ENCODE measurements at places on chromosomes 3 and 15.

DNA sequence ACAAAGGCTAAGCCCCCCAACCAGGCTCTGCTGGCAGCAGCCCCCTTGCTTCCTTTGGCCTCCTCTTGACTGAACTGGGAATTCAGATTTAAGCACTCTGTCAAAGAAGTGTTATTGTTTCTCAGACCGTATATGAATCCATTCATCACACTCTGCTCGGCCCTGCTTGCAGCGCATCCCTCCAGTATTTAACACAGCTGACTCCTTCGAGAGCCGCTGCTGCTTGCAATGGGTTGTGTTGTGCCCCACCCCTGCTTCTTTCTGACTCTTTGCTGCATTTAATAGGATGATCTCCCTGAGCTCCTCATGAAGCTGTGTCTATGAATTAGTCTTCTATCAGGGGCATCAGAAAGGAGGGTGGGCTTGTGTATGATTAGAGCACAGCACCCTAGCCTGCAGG, 31.2 kb downstream of the C3orf20 start:
- H3K27ac ChIP-seq = no peak overlapping the region
- H3K4me3 ChIP-seq = no peak overlapping the region
- no peaks in the 10 kb centered on the region for H3K36me3 ChIP-seq

DNA sequence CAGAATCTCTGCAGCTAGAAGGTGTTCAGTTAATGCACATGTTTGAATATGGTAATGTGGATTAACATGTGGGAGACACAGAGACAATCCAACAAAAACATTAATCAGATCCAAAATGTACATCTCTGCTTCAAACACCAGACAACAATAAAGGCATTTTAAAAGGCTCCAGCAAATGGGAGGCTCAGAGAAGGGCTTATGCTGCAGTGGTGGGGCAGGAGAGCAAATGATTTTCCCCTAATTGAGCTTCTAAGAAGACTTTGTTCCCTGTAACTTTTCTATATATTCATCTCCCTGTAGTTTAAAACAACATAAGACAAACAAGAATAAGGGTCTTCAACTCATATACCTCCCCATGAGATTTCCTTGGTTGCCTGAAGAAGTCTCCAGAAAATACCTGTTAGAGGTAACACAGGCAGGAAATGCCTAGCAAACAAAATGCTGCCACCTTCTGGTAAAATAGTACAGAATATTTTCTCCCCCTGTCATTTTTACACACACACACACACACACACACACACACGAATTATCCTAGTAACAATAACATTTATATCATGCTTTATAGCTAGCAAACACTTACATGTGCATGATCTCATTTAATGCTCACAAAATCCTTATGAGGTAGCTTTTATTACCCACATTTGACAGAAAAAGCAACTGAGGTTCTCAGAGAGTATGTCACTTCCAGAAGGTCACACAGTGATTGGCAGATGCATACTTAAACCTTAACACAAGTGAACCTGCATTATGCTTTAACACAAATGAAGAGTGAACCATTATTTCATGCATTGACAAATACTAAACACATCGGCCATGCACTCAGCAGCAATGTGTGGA, 123.4 kb upstream of the MB21D2 start:
- DNase-seq = no peak
- no peaks in the 10 kb centered on the region for H3K27me3 ChIP-seq
- no peaks in the 10 kb centered on the region for H3K36me3 ChIP-seq
- no peak overlapping the region for H3K27ac ChIP-seq

DNA sequence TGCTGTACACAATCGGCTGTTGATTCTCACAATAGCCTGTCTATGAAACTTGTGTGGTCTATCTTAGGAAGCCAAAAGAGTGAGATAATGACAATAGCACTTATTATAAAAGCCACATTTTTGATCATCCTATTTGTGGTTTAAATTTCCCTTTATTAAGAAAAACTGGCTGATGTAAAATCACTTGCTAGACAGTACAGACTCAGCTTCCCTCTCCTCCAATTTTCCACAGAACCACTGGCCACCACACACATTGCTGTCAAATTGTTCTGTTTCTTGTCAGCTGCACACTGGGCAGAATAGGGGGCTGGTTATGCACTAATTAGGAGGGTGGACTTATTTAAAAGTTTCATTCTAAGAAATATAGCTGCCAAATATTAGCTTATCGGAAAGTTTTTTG, 425.9 kb downstream of the EPHA3 start:
- H3K27ac ChIP-seq = no peak overlapping the region
- peaks cover 3% of the 10 kb centered on the region for H3K36me3 ChIP-seq
- no peak for DNase-seq
- no peak overlapping the region for H3K4me3 ChIP-seq
- no peaks in the 10 kb centered on the region for H3K27me3 ChIP-seq

GRCh38 chr3:189883113-189883753, 237.5 kb downstream of the P3H2 start:
- DNase-seq = no peak
- H3K27ac ChIP-seq = no peak overlapping the region
- no peaks in the 10 kb centered on the region for H3K4me1 ChIP-seq
- H3K27me3 ChIP-seq = no peaks in the 10 kb centered on the region
- H3K36me3 ChIP-seq = no peaks in the 10 kb centered on the region
- H3K4me3 ChIP-seq = no peak overlapping the region

- peaks cover 8% of the 10 kb centered on the region for H3K36me3 ChIP-seq
- H3K27me3 ChIP-seq = no peaks in the 10 kb centered on the region
Measured at GRCh38 chr15:74451322-74451721, 9.6 kb downstream of the UBL7 start.

DNA sequence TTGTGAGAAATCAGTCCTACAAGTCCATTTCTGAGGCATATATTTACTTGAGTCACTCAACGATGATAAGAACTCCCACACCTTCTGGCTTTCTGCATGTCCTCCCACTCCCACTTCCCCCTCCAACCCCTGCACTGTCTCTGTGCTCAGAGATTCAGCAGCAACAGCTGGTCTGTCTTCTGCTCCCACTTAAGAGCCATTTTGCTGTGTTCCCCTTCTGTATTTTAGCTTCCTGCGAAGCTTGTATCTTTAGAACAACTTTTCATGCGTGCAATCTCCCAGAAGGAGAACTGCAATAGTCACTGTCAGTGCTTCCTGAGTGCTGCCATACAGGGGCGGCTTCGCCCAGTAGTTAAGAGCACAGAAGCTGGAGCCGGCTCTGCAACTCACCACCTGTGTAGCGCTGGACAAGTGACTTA, 90.0 kb upstream of the SPATA12 start:
- H3K27ac ChIP-seq = peak overlapping the region; percentile 27
- no peak overlapping the region for H3K4me3 ChIP-seq
- H3K36me3 ChIP-seq = no peaks in the 10 kb centered on the region
- no peaks in the 10 kb centered on the region for H3K27me3 ChIP-seq

DNA sequence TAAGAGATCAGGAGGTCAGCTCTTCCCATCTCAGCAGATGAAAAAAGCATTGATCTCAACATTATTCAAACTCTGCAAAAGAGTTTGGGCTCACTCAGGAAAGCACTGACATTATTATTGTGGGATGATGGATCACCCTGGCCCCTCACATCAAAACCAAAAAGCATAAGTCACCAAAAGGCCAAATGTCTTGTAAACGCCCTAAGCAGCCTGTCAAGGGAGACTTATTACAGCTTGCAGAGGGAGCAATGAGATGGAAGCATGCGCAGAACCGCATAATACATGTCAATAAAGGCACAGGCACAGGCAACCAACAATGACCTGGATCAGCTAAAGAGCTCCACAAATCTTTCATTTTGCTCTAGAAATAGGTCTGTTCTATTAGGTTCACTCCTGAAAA, 4.6 kb downstream of the FSIP1 start:
- H3K4me3 ChIP-seq = peak overlapping the region; percentile 71
- H3K36me3 ChIP-seq = peaks cover 3% of the 10 kb centered on the region
- H3K27ac ChIP-seq = no peak overlapping the region
- peaks cover 47% of the 10 kb centered on the region for H3K4me1 ChIP-seq
- no peaks in the 10 kb centered on the region for H3K27me3 ChIP-seq

DNA sequence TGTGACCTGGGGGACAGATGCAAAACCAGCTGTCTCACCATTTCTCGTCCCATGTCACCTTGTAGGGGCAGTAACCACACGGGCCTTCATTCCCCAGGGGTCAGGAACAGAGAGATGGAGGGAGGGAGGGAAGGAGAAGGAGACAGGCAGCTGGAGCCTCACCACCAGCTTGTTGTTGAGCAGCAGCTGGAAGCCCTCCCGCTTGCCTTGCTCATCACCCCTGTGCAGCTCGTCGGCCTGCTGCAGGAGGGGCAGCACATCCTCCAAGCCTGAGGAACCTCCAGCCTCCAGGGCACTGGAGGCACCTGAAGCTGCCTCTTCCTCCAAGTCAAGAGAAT, 10.3 kb downstream of the RMDN3 start:
- no peaks in the 10 kb centered on the region for H3K27me3 ChIP-seq
- peaks cover 10% of the 10 kb centered on the region for H3K36me3 ChIP-seq
- peaks cover 28% of the 10 kb centered on the region for H3K4me1 ChIP-seq

GRCh38 chr3:70242297-70242882, 70.0 kb downstream of the MDFIC2 start:
- no peaks in the 10 kb centered on the region for H3K4me1 ChIP-seq
- H3K36me3 ChIP-seq = no peaks in the 10 kb centered on the region
- H3K27me3 ChIP-seq = no peaks in the 10 kb centered on the region
- DNase-seq = no peak
- H3K27ac ChIP-seq = peak overlapping the region; percentile 79
- no peak overlapping the region for H3K4me3 ChIP-seq

GRCh38 chr3:107868449-107868848, 222.4 kb downstream of the CD47 start:
- H3K4me3 ChIP-seq = no peak overlapping the region
- H3K4me1 ChIP-seq = no peaks in the 10 kb centered on the region
- H3K36me3 ChIP-seq = no peaks in the 10 kb centered on the region
- no peaks in the 10 kb centered on the region for H3K27me3 ChIP-seq

GRCh38 chr3:38141952-38142273, 3.5 kb downstream of the MYD88 start:
- H3K4me3 ChIP-seq = peak overlapping the region; percentile 76
- peaks cover 5% of the 10 kb centered on the region for H3K36me3 ChIP-seq
- H3K27me3 ChIP-seq = no peaks in the 10 kb centered on the region
- DNase-seq = no peak

DNA sequence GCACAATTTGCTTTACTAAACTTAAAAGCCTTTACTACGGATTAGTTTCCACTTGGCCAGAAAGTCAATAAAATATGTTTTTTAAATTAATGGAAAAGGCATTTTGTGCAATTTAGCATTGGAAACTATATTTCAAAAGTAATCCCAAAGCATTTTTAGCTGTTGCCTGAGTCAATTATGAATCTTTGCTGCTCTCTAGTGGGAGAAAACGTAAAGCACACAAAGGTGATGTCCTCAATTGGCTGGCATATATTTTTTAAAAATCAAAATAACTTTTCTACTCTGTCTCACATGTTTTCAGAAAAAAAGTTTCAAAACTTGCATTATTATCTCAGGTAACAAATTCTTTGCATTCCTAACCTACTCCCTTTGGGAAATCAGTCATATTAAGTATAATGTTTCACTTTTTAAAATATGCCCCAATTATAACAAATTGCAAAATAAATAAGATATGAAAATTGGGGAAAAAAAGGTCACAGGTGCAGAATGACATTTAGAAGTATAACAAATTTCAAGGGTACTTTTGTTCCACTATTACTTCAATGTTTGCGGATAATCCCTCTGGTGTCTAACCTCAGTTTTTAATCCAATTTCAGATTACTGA, 47.2 kb upstream of the TEX55 start:
- H3K4me1 ChIP-seq = no peaks in the 10 kb centered on the region
- no peaks in the 10 kb centered on the region for H3K36me3 ChIP-seq
- H3K27ac ChIP-seq = no peak overlapping the region
- peak; percentile 33 for DNase-seq

GRCh38 chr3:182597621-182598041, 195.7 kb upstream of the ATP11B start:
- H3K4me1 ChIP-seq = peaks cover 7% of the 10 kb centered on the region
- DNase-seq = no peak
- no peak overlapping the region for H3K4me3 ChIP-seq
- no peaks in the 10 kb centered on the region for H3K27me3 ChIP-seq
- H3K36me3 ChIP-seq = no peaks in the 10 kb centered on the region

GRCh38 chr3:133762539-133762938, 16.3 kb downstream of the TF start:
- no peaks in the 10 kb centered on the region for H3K36me3 ChIP-seq
- no peak for DNase-seq
- H3K4me3 ChIP-seq = no peak overlapping the region
- no peaks in the 10 kb centered on the region for H3K4me1 ChIP-seq
- no peak overlapping the region for H3K27ac ChIP-seq
- H3K27me3 ChIP-seq = peaks cover 20% of the 10 kb centered on the region

- no peaks in the 10 kb centered on the region for H3K27me3 ChIP-seq
- H3K27ac ChIP-seq = no peak overlapping the region
Measured at GRCh38 chr15:73293773-73294172, 75.0 kb downstream of the HCN4 start.

DNA sequence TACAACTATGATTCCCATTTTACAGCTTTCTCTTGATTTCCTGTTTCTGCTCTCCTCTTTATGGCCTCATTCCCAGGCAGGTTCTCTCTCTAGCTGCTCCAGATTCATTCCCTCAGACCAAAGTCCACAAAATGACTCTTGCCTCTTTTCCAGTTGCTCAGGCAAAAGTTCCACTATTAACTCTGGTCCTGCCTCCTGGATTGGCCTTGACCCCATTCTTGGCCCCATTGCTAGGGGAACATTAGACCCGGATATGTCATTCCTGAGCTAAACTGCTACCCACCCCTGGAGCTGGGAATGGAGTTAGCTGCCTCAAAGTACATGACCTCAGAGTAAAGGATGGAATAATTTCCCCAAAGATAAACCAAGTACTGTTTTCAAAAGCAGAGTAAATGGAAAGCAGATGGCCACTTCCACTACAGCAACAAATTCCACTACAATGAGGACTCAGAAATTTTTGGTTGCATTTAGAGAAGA, 73.0 kb upstream of the GAP43 start:
- DNase-seq = no peak
- no peak overlapping the region for H3K27ac ChIP-seq
- H3K4me3 ChIP-seq = no peak overlapping the region

DNA sequence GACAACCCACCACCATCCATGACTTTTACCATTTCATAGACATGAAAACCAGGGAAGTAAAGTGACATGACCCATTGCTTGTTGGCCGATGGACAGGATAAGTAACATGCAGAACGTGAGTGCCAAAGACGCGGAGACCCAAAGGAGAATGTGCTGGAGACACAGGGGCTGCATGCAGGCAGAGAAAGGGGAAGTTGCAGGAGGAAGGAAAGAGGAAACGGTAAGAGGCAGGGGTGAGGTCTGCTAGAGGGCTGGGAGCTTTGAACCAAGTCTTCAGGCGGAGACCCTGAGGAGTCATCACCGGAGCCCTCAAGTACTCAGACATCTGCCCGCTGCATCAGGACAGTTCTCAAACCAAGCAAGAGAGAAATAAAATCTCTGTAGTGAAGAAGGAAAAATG, 34.9 kb downstream of the MAGEF1 start:
- peaks cover 23% of the 10 kb centered on the region for H3K4me1 ChIP-seq
- H3K27me3 ChIP-seq = peaks cover 4% of the 10 kb centered on the region
- H3K27ac ChIP-seq = no peak overlapping the region
- H3K4me3 ChIP-seq = no peak overlapping the region
- H3K36me3 ChIP-seq = no peaks in the 10 kb centered on the region

GRCh38 chr3:143895805-143896204, 47.5 kb upstream of the SLC9A9 start:
- peaks cover 17% of the 10 kb centered on the region for H3K4me1 ChIP-seq
- H3K4me3 ChIP-seq = no peak overlapping the region
- peaks cover 3% of the 10 kb centered on the region for H3K27me3 ChIP-seq
- DNase-seq = no peak
